ENCODE measurements at places on chromosomes 1 and 21.

GRCh38 chr1:46830665-46831322 is 31.9 kb downstream of the CYP4B1 start:
- DNase-seq = no peak

GRCh38 chr1:45568421-45568820 is 15.4 kb upstream of the NASP start:
- DNase-seq = no peak

- no peak for DNase-seq
Observed at GRCh38 chr1:235176486-235176885, 15.4 kb upstream of the RBM34 start.

DNA sequence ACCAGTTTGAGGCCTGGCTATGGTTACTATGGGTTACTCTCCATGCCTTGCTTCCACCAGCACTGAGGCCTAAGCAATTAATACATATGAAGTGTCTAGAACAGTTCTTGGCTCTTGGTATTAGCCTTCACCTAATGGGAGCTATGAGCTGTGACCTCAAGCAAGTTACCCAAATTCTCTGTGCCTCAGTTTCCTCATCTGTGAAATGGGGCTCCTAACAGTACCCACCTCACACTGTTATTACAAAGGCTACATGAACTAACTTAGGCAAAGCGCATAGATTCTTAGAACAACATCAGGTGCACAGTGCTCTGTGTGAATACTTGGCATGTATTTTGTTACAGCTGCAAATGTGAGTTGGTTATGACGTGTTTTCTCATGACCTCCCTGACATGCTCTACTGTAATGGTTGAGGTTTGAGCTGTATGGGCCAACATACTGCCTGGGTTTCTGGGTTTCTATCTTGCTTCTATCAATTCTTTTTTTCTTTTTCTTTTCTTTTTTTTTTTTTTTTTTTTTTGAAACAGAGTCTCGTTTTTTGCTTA is 26.5 kb downstream of the CDCP2 start:
- no peak for DNase-seq

DNA sequence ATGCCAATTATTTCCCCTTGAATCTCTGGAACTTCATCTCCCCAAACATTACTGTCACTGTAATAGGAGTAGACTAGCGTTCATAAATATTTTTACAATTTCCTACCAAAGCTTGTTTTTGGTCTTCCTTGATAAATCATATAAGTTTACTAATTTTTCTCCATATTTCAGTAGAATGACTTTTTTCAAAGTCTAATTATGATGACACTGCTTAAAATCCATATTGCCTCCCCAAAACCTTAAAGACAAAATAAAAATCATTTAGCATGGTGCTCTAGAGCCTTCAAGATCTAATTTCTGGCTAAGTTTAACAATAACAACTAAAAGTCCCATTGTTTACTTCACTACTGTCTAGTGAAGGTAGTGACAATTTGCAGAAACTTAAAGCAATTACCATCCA is 474.2 kb upstream of the CHRM3 start:
- DNase-seq = no peak

GRCh38 chr1:66439031-66439740 is 94.8 kb upstream of the SGIP1 start:
- DNase-seq = no peak

DNA sequence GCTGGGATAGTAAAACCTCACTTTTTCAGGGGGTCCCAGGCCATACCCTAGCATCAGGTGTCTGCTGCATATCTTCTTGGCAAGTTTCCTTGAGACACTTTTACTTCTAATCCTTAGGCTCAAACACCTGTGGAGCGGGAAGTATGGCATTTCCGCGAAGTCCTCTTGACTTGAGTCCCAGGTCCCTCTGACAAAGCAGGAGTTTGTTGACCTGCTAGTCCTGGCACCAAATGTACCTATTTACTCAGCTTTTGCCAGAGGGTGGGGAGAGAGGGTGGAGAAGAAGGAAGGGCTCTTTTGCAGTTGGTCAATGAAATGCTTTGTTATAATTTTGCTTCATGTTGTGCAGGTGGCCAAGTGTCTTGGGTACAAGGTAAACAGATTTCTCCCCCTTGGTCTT is 59.7 kb downstream of the CLIC6 start:
- DNase-seq = no peak

DNA sequence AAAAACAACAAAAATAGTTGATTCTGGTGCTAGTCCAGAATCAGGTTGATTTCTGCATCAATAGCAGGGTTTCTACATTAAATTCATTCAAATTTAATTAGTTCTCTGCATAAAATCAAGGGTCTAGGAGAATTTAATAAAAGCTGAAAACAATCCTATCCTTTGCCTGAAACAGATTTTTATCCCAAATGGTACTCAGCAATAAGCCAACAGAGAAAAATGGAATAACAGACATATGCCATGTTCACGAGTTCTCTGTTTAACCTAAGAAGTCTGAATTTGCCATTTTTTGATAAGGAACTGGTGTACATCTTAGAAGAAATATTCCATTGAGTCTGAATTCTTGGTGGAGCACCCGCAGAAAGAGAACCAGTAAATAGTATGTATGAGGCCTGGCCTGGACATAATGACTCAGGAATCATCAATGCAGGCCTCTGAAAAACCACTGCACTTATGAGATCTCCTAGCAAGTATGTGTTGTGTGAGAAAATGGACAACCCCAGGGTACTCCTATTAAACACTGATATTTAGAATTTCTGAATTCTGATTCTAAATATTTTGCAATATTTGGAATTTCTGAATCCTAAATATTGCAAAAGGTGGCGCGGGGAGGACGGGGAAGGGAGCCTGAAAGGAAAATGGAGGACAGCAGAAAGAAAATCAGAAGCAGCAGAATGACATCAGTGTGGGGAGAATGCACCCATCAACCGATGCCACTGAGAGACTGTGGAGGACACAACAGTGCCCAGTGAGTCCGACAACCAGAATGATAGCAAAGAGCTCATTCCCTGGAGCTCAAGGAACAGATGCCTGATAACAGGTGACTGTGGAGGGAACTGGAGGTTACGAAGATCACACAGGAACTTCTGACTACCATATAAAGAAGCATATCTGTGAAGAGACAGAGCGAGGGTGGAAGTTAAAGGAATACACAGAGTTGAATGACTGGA is 97.6 kb downstream of the APP start:
- no peak for DNase-seq

- no peak for DNase-seq
Observed at GRCh38 chr21:23963454-23963853, 1643.8 kb downstream of the MRPL39 start.

DNA sequence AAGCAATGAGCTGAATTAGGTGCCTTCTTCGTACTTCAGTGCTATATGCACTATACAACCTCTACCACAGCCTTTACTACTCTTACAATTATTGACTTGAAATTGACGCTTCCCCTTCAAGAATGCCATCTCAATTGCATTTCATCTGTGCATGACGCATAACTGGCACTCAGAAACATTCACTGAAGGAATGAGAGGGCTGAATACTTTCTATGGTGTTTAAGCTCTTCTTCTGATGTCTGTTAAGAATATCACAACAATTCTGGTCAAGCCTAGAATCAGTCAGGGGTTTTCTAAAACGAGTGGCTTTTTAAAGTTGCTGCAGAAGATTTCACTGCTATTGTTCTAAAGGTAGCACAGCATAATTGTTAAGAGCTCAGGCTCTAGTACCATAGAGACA is 11.5 kb downstream of the DENND1B start:
- no peak for DNase-seq

DNA sequence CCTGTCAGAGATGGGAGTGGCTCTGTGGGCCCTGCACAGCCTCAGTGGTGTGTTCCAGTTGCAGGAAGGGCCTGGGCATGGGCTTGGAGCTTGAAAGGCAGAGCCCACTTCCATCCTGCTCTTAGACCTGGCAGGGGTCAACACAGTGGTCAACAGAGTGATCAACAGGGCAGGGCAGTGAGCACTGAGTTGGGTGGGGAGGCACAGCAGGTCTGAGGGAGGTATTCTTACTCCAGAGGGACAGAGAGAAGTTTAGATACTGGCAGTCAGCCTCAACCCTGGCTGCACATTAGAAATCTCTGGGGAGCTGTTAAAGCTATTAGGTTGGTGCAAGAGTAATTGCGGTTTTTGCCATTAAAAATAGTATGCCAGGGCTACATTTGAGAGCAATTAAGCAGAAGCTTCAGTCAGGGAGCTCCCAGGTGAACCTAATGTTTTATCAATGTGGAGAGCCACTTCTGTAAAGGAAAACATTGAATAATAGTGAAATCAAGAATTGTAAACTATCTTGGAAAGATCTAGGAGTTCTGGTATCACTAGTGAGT is 37.7 kb downstream of the SH3BGR start:
- DNase-seq = peak; percentile 7

- DNase-seq = no peak
Observed at GRCh38 chr1:226332947-226333346, 24.0 kb upstream of the LIN9 start.

GRCh38 chr1:160711602-160712311 is at the start of gene CD48:
CD48 (minus strand) TSS chr1:160711822; CDS start chr1:160711763, 59 bp downstream.
- DNase-seq = no peak

GRCh38 chr1:185864331-185864730 is 130.1 kb downstream of the HMCN1 start:
- DNase-seq = no peak

DNA sequence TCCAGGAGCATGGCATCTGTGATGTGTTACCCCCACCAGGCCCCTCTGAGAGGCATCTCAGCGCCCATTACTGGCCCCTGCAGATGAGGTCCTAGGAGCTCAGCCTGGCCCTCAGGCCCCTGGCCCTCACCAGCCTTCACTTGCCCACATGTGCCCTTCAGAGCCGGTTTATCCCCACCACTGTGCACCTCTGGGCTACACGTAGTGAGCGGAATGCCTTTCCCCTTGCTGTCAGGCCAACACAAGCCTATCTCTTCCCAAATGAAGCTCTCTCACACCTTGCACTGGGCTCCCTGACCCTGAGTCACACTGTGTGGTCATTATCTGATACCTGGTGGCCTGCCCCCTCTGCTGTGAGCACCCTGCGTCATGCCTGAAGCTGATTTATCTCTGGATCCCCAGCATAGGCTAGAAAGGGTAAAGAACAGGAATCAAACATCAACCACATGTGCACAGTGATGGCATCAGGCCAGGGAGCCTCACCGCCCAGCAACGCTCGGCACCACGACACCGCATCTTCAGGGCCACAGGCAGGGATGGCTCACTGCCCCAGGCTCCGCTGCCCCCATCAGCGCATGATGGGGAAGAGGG is 49.1 kb downstream of the GLIS1 start:
- no peak for DNase-seq

GRCh38 chr1:63323865-63324778 is 1.8 kb downstream of the FOXD3 start:
- DNase-seq = no peak

GRCh38 chr1:86356247-86356646 is 39.9 kb downstream of the ODF2L start:
- no peak for DNase-seq

DNA sequence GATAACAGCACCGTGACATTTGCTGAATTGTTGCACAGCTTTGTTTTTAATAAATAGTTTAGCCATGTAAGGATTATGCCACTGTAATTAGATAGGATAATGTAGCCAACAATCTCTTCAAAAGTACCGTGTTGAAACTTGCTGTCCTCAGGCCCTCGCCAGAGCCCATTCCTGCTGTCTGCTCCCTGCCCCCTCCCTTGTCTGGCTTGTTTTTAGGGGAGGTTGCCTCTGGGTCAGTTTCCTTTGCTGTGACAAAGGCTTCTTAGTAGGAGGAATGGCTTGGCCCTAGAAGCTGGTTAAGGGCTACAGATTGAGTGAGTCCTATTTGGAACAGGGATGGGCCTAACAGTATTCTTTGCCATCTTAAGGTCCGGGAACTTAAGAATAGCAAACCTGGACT is 107.9 kb downstream of the LMO4 start:
- no peak for DNase-seq

GRCh38 chr1:12594966-12595756 is 22.8 kb downstream of the DHRS3 start:
- no peak for DNase-seq
